ENCODE measurements at places on chromosomes 3 and 15.

GRCh38 chr15:89071471-89071870 lies 16.8 kb upstream of the ABHD2 start:
- no peak for DNase-seq

GRCh38 chr3:8519156-8519555 lies 17.5 kb downstream of the LMCD1 start:
- no peak for DNase-seq

GRCh38 chr15:97545799-97546198 lies 414.7 kb upstream of the ARRDC4 start:
- peak; percentile 45 for DNase-seq

DNA sequence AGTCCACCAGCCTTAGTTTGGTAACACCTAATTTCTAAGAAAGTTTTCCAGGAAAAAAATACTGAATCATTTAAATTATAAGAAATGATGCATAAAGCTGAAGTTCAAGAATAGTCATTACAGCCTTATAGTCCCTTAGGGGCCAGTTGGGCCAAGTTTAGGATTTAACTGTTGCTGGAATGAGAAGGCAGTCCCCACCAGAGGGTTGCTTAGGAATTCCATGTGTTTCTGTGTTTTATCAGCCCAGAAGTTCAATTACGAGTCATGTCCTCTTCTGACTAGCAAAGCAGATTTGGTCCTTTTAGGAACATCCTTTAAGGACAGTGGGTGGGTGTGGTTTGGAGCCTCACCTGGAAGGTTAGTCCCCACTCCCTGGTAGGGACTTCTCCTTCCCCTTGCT lies 57.0 kb upstream of the NR2E3 start:
- no peak for DNase-seq

- no peak for DNase-seq
Observed at GRCh38 chr3:175082631-175083030, 223.5 kb downstream of the NAALADL2 start.

DNA sequence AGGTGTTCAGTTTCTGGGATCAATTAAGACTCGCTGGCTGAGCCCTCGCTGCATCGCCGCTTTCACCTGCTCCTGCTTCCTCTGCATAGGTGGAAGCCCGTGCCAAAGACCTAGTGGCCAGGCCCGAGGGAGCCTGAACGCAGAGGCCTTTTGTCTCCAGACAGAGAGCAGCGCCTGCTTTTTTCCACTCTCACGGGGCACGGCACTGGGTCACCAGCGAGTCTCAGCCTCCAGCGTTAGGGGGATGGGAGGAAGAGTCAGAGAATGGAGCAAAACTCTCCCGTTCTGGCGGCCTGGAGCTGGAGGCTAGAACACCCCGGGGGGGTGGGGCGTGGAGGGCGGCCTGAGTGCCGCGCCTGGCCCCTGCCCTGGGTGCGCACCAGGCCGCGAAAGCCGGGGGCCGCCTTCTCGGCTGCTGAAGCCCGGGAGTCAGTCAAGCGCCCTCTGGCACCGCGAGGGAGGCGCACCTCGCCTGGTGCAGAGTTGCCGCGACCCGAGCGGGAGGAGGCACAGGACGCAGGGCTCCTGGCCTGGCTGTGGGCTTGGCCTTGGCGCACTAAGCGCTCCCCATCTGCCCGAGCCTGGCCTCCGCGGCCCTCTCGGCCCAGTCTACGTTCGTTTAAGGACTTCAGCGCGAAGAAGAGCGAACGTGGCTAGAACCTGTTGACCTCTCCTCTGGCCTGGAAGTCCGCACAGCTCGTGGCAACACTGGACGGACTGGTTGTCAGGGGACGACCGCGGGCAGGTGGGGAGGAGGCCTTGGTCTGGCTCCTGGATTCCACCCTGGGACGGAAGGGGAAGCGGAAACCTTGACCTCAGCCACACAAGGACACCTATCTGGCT lies 21.5 kb downstream of the NR2F2 start:
- DNase-seq, result peak; percentile 54

GRCh38 chr3:8421267-8421666 lies 80.4 kb upstream of the LMCD1 start:
- peak; percentile 6 for DNase-seq

- no peak for DNase-seq
Observed at GRCh38 chr15:78314181-78314581, 14.8 kb upstream of the SKIC8 start.

- no peak for DNase-seq
Observed at GRCh38 chr3:175836617-175837016, 977.5 kb downstream of the NAALADL2 start.

- DNase-seq, result peak; percentile 36
Observed at GRCh38 chr3:172717493-172718088, 6.7 kb upstream of the NCEH1 start.
